Posterior cingulate gyrus (tissue), 11 donors: ENCODE measurements at places on chromosomes 16 and 17.

DNA sequence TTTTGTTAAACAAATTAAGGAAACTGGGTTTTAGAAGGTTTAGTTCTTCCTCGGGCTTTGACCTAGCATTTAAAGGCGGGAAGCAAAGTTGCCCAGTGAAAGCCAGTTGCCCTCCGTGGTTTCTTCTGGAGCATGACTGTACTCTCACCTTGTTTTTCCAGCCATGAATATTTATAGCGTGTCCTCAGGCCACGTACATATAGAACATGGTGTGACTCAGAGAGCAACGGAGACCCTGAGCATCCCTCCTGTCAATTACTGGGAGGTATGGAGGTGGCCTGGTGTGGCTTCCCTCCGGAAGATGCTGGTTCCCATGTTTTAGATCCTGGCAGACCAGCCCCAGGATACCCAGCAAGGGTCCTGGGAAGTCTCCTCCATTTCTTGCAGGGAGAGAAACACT, 48.4 kb downstream of the AKAP1 start:
- DNase-seq, result no peak

- DNase-seq, result no peak
These were observed 577.8 kb downstream of the WWOX start for GRCh38 chr16:78677181-78677731.

- DNase-seq, result no peak
These were observed 331.5 kb downstream of the HAPSTR1 start for GRCh38 chr16:9422762-9423513.

DNA sequence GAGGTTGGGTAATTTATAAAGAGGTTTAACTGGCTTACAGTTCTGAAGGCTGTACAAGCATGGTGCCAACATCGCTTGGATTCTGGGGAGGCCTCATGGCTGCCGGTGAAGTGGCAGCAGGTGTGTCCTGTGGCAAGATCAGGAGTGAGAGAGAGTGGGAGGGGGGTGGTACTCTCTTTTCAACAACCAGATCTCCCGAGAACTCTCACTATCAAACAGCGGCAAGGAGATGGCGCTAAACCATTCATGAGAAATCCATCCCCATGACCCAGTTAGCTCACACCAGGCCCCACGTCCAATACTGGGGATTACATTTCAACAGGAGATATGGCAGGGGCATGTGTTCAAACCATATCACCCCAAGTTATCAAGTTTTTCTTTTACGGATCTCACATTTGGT, 44.0 kb upstream of the CBX4 start:
- no peak for DNase-seq

GRCh38 chr17:70912716-70913485, 743.6 kb downstream of the KCNJ2 start:
- no peak for DNase-seq

GRCh38 chr17:8913091-8913490, 45.6 kb upstream of the PIK3R6 start:
- no peak for DNase-seq

DNA sequence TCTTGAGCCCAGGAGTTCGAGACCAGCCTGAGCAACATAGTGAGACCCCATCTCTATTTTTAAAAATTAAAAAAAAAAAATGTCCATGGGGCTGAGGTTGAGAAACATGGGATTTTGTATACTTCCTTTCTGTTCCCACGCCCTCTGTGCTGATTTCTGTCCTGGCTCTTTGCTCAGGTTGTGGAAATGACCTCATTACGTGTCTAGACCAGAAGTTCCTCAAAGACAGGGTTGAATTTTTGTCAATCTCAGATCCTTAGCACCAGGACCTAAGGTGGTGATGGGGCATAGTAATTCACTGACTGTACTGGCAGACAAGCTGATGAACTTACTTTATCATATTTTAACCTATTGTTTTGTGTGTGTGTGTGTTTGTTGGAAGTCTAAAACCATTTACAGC, 11.2 kb upstream of the HNF1B start:
- no peak for DNase-seq

- DNase-seq, result no peak
These were observed 291.6 kb upstream of the TNRC6C start for GRCh38 chr17:77666881-77667395.

- DNase-seq, result no peak
These were observed 107.6 kb upstream of the HLF start for GRCh38 chr17:55157165-55157564.

DNA sequence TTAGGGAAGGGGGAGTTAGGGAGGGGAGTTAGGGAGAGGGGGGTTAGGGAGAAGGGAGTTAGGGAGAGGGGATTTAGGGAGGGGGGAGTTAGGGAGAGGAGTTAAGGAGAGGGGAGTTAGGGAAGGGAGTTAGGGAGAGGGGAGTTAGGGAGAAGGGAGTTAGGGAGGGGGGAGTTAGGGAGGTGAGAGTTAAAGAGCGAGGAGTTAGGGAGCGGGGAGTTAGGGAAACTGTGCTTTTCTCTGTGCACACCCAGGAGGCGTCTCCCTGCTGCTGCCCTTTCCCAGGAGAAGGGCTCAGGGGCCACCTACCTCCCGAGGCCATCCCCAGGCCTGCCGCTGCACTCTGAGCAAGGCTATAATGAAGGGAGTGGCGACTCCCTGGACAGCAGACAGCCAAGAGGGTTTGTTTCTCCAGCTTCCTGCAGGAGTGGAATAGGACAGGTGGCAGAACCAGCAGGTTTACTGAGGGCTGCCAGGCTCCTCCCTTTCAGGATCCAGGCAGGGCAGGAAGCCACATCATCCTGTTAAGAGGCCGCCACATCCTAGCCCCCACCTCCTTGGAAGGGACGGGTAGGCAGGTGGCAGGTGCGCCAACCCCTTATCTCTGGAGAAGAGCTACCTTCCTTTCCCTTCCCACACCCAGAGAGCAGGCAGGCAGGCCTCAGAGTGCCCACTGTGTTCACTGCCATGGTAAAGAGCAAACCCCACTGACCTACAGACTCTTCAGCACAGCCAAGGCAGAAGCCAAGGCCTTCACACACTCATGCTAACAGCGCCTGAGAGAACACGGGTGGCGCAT, 4.3 kb downstream of the CANT1 start:
- DNase-seq, result no peak

GRCh38 chr17:50152736-50153135, 2.3 kb upstream of the PPP1R9B start:
- no peak for DNase-seq

DNA sequence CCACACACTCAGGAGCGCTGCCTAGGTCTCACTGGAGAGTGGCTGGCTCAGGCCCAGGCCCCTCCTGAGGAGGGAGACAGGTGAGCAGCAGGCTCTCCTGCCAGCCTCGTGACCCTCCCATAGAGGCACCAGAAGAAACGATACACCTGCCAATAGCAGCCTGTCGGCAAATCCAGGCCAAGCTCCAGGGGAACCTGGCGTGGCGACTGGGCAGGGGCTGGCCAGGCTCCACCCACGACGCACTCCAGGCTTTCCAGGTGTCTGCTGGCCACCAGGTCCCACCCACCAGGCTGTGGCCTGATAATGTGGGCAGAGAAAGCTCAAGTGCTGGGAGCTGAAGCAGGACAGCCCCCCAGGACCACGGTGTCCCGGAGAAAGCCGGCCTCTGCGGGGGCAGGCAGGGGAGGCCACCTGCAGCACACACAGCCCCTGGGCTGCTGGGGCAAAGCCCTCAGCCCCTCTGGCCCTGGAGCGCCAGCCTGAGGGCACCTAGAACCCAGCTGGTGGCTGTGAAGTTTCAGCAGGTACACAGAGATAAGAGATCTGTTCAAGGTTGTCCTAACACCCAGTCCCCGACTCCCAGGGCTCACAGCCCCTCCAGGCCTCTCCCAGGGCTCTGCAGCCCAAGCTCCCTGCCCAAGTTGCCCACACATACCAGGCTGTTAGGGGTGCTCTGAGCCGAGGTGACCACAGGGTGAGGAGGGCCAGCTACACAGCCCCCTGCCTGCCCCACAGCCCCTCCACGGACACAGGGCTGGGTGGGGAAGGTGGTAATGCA, 2.4 kb downstream of the PGAP6 start:
- no peak for DNase-seq

DNA sequence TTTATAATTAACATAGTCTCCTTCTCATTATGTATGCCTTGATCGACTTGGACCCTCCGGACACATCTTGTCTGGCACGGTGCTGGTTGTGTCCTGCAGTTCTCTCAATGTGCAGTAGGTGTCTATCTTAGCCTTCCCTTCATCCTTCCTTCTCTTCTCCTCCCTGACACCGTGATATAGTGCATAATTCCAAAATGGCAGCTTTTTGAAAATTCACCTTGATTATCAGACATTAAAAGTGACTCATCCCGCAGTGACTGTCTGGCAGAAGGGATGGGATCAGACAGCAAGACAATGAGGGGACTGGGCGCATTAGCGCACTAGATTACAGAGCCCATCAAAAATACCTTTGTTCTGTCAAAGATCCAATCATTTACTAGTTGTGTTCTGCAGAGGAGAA, 70.0 kb upstream of the PMFBP1 start:
- DNase-seq, result peak; percentile 29

- no peak for DNase-seq
These were observed 443.8 kb upstream of the EEF2KMT start for GRCh38 chr16:5541356-5541755.

DNA sequence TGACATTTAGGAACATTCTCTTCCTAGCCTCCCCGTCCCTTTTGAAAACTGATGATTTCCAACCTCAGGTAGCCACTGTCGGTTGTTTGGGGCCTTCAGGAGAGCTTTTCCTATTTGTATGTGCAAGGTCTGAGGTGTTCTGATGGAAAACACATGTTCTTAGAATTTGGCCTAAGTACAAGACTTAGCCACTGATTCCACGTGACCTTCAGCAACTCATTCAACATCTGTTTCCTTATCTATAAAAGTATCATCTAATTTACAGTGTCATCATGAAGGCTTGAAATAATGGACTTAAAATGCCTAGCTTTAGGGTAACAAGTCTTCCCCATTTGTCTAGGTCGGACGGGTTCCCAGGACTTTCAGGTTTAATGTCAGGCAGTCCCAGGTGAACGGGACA, 259.3 kb downstream of the SOX9 start:
- no peak for DNase-seq

- no peak for DNase-seq
These were observed 13.8 kb downstream of the ENGASE start for GRCh38 chr17:79088247-79088996.

DNA sequence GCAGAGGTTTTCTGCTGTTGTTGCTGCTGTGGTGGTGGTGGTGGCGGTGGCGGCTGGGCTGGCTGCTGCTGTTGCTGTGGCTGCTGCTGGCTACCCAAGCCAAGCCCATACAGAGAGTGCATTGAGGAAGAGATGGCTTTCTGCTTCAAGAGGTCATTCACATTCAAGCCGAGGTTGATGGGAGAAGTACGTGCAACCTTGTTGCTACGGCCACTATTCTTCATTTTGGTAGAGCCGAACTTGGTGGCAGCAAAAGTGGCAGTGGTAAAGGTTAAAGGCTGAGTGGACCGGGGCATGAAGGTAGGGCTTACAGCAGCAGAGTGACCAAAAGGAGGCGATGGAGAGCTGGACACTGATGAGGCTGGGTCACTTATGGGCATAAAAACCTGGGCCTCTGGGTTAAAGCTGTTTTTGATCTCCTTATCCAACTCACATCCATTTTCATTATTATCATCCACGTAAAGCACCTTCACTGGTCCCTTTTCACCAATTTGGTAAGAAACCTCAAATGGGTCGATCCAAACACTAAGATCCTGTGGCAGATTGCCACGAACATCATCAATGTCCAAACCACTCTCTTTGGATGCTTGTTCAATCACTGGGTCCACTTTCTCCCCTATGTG, 2.8 kb downstream of the TOB1 start:
- DNase-seq, result peak; percentile 49

GRCh38 chr17:5640726-5641125, 56.4 kb upstream of the NLRP1 start:
- DNase-seq, result no peak

- DNase-seq, result no peak
These were observed 182.0 kb downstream of the SEC14L1 start for GRCh38 chr17:77322514-77323412.

- no peak for DNase-seq
These were observed 53.0 kb downstream of the RPA1 start for GRCh38 chr17:1882836-1883235.

DNA sequence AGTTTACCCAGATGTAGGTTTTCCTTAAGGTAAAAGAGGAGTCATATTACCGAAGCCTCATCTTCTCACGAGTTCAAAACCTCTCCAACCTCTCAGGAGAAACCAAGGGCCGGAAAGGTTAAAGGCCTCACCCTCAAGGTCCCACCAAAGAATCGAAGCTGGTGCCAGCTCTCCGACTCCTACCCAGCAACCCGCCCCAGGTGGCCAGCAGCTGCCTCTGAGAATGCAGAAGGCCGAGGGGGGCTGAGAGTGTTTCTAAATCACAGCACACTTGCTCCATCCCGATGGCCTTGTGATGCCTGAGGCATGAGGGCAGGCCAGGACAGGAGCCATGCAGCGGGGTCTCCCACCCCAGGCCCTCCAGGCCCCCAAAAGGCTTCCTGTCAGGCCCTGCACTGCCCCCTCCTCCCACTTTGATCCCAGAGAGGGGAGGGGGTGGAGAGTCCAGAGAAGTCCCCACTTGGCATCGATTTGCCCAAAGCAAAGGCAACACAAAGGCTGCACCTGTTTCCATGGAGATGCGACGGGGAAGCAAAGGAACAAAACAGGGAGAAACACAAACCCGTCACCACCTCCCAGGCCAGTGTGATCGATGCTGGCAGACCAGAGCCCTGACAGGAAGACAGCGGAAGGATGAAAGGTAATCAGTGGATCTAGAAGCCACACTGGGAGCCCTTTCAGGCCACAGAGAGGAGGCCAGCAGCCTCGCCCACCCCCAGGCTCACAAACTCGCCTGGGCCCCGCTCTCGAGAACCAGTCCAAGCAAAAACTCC, 39.0 kb downstream of the CUEDC1 start:
- DNase-seq, result no peak

DNA sequence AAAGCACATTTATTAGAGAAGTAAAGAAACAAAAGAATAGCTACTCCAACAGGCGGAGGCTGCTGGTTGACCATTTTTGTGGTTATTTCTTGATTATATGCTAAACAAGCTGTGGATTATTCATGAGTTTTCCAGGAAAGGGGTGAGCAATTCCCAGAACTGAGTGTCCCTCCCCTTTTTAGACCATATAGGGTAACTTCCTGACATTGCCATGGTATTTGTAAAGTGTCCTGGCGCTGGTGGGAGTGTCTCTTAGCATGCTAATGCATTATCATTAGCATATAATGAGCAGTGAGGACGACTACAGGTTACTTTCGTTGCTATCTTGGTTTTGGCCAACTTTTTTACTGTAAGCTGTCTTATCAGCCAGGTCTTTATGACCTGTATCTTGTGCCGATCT, 12.2 kb upstream of the HS3ST4 start:
- DNase-seq, result no peak
